ENCODE measurements at places on chromosomes 7 and 10. TPM values are rescaled to one million over a fixed set of nuclear protein-coding genes. Genes with fewer than 3 reads are reported as not detected.

Gene NKX2-3
- total RNA-seq = not detected

DNA sequence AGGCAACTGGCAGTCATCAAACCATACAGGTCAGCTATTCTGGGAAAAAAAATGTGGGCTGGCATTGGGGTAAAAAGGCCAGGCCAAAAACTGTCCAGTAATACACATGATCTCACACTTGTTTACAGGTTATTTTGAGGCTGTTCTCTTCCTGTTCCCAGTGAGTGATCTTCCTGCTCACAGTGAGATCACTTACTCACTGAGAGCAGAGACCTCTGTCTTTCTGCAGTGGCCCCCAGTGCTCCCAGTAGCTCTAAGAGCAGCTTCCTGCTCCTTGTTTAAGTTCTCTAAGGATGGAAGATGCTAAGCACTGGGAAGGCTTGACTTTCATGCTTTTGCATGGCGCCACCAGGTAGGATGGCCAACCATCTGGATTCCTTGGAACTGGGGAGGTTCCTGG is 93.5 kb upstream of the KIAA1217 start:
- DNase-seq = no peak

- no peak for DNase-seq
Measured at GRCh38 chr7:17976952-17977351, 36.7 kb upstream of the SNX13 start.

GRCh38 chr10:15038416-15038815 is 5.3 kb upstream of the OLAH start:
- DNase-seq = no peak

Gene WIPF3
- not detected for total RNA-seq

GRCh38 chr10:55001422-55001821 is 200.4 kb upstream of the PCDH15 start:
- no peak for DNase-seq

Gene IFIT1B
- total RNA-seq = not detected

Gene CCDC136
- 17.5 TPM for total RNA-seq
